ENCODE measurements at places on chromosomes 16 and 17.
A peak's percentile ranks its signal among the peaks of the same experiment; 100 is the strongest.

DNA sequence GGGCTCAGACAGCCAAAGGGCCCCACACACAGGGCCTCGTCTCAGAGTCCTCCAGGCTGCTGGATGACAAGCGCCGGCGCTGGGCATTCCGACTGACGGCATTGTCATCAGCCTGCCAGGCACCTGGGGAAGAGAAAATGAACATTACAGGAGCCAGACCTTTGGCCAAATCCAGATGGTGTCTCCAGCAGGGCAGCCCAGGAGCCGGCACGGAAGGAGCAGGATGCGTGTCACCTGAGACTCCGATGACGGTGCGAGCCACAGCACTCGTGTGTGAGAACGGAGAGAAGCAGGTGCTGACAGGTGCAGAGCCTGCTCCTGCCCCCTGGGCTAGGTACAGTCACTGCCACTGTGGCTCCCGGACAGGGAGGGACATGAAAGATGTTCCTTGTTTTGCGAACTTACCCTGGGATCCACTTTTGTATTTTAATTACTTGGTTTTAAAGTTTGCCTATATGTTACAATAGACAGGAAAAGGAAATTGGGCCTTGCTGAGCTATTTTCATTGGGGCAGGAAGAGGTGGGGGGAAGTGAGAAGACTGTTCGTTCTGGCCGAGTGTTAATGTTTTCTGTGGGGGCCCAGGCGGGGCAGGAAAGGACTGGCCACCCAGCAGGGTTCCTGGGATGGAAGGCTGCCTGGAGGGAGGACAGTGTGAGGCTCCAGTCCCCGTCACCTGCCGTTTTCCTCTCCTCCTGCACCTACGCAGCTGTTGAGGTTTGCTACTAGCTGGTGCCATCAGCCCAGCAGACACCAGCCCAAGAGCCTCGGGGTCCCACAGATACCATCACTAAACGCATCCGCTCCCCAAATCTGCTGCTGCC is 4.4 kb upstream of the FOXJ1 start:
- no peak for DNase-seq

DNA sequence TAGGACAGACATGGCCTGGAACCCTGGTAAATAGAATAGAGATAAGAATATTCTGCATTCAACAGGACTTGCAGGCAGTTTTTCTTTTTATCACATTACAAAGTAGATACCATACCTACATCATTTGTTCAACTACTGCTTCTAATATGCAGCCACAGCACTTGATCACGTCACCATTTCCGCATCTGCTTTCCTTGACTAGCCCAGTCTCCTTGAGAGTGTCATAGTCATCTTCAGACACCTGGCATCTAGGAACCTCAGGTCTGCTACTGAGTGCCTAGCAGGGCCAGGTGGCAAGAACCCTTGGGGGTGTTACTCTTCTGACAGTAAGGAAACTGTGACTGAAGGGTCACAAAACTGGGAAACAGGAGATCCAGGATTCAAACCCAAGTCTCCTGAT is 93.2 kb upstream of the TOB1 start:
- DNase-seq: no peak

- no peak for DNase-seq
These were observed 9.2 kb upstream of the CCL22 start for GRCh38 chr16:57349212-57350031.

DNA sequence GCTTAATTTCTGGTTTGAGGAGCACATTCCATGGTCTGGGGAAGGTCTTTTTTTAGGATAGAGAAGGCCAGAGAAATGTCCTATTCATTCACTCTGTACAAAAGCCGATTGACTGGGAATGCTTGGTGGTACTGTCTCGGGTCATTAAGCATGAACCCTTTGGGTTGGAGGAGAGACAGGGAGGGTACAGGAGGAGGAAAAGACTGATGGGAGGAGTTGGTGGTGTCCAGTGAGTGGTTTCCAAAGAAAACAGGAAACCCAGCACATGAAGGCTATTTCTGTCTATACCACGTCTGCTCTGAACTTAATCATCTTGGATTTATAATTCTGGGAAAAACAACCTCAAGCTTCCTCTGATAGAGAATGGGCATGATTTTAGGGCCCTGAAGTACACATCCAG is 111.9 kb downstream of the XYLT1 start:
- DNase-seq: no peak

DNA sequence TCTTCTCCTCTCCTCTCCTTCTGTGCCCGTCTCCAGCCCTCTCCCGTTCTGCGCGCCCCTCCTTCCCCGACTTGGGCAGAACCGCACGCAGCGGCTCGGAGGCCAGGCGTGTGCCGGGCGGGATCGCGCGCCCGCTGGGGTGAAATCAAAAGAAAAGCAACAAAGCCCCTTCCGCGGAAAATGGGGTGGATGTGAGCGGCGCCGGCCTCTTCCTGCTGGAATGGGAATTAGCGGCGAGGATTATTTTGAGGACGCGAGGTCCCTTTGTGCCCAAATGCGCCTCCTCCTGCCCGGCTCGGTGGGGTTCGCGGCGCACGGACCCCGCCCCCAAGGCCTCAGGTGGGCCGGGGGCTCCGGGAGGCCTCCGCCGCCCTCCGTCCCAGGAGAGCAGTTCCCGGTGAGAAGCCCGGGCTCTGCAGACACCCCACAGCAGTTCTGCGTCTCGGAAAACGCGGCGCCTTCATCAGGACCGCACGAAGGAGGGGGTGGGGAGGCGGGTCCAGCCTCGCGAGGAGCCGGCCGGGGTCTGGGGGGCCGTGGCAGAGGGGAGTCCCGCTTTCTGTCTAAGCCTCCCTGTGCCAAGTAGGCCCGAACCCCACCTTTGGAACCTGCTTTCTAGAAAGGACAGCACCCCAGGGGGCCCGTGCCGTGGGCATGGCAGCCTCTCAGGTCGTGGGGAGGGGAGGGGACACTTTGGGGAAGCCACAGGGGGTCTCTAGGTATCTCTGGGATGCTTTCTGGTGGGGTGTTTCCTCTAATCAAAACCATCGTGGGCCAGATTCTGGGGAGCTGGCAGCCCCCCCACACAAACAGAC is 91.0 kb upstream of the CBX4 start:
- peak; percentile 18 for DNase-seq

GRCh38 chr17:81479175-81480071 is 33.2 kb downstream of the ACTG1 start:
- DNase-seq: no peak

- DNase-seq: no peak
These were observed 25.4 kb upstream of the ARHGAP17 start for GRCh38 chr16:25040543-25040942.

- no peak for DNase-seq
These were observed 694.3 kb downstream of the KCNJ2 start for GRCh38 chr17:70863436-70864248.
